ENCODE measurements at places on chromosomes 4 and X. TPM values are rescaled to one million over a fixed set of nuclear protein-coding genes. Genes with fewer than 3 reads are reported as not detected.

Gene VSIG4
- total RNA-seq: 42.1 TPM

Gene CXCL1
- total RNA-seq: 3.0 TPM

Gene MAGEE2
- total RNA-seq: not detected

Gene CLOCK
- 37.4 TPM for total RNA-seq

Gene RS1
- not detected for total RNA-seq

Gene ESX1
- total RNA-seq: not detected

Gene ABCG2
- total RNA-seq: 0.97 TPM

Gene ATP2B3
- total RNA-seq: not detected

Gene C4orf51
- not detected for total RNA-seq

Gene SH3D19
- total RNA-seq: 107 TPM

Gene AIFM1
- 134 TPM for total RNA-seq

Gene NONO
- total RNA-seq: 105 TPM

Gene ADH1A
- 0.57 TPM for total RNA-seq

Gene FHIP1A
- total RNA-seq: 20.2 TPM

Gene TLR10
- not detected for total RNA-seq

Gene MFAP3L
- 3.9 TPM for total RNA-seq

Gene NMU
- not detected for total RNA-seq

Gene MEPE
- not detected for total RNA-seq

Gene GPR82
- total RNA-seq: 0.27 TPM

Gene NDNF
- 9.0 TPM for total RNA-seq
